ENCODE measurements at places on chromosomes 3 and 15.

GRCh38 chr3:115099986-115100571, 47.0 kb downstream of the ZBTB20 start:
- DNase-seq = peak; percentile 76

GRCh38 chr3:23600167-23600871, 205.4 kb upstream of the UBE2E1 start:
- peak; percentile 83 for DNase-seq

DNA sequence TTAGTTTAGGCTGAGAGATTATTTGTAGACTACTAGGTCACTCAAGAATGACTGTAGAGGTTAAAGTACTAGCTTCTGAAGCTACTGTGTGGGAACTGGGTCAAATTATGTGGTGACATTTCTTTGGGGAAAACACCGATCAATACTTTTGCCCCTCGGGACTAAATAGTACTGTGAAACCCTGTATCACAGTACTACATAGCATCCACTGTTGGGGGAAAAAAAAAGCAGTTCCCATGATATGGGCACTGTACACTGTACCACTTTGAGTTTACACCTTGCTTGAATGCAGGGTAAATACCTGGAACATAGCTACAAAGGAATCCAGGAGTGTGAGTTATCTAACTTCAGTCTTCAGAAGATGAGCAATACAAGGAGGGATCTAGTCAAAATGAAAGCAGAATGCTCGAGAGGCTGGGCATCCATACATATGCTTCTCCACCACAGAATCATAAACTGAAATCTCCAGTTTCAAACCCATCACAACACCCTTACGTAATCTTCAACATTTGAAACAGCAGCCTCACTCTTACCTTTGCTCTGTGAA, 311.4 kb downstream of the UNC13C start:
- no peak for DNase-seq

DNA sequence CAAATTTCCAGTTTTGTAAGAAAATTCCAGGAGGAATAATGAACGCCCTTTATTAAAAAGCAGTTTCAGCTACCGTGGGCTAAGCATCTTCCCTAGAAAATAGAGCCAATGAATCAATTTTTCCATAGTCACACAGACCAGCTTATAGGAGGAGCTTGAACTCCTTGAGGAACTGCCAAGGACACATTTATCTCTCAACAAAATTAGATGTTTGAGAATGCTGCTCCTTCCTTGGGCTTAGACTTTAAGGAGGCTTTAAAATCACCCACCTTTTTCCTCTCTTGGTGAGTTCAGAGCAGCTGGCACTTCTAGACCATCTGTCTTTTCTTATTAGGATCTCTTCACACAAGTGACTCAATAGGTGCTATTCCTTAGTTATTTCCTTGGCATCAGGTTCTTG, 588.0 kb downstream of the SQOR start:
- DNase-seq = no peak

DNA sequence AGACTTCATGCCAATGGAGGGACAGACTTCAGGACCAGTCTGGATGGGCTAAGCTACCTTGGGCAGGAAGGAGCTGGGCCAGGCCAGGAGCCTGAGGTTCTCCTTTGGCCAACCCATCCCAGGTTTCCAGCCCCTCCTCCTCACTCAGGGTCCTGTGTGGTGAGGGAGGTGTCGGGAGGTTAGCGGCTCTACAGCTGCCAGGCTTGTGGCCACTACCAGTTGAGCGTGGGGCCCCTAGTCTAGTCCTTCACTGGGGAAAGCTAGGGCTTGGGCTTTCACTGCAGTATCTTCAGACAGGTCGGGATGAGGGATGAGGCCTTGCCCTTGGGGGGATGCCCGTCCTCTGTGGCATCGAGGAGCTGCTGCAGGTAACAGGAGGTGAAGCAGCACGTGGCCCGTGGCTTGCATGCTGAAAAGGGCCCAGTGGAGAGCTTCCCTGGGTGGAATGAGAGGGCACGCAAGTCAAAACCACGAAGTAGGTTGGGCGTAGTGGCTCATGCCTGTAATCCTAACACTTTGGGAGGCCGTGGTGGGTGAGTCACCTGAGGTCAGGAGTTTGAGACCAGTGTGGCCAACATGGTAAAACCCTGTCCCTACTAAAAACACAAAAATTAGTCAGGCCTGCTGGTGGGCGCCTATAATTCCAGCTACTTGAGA, 8.5 kb upstream of the FANCD2 start:
- DNase-seq = peak; percentile 86

DNA sequence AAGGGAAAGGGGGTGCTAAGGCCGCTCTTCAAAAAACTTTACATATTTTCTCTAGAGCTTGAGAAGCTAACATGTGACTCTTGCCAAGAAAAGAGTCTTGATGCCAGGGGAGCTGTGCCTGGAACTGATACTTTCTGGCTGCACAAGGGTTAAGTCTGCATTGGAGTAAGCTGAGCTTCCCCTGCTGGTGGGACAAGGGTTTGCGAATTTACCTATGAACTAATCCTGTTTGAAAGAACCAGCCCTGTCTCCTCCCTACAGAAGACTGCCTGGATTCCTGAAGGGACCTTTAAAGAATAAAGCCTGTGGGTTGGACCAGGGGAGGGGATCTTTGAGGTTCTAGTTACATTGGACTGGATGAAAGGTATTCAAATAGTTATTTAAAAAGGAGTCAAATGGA, 58.3 kb upstream of the EPHA3 start:
- DNase-seq = no peak

DNA sequence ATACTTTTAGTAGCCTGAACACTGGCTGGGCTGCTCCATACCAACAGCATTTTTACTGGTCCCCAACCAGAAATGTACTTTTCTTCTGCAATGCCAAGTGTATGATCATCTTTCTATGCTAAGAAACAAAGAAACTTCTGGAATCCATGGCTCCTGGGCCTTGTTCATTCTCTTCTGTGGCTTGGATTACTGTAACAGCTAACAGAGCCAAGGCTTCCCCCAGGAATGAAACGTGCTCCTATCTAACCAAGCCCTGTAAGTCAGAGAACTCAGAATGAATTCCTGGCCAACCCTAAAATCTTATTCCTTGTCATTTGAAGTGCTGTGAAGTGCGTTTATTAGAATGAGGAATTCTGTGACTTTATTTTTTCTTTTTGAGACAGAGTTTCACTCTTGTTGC, 102.9 kb upstream of the RAD18 start:
- DNase-seq = peak; percentile 23

DNA sequence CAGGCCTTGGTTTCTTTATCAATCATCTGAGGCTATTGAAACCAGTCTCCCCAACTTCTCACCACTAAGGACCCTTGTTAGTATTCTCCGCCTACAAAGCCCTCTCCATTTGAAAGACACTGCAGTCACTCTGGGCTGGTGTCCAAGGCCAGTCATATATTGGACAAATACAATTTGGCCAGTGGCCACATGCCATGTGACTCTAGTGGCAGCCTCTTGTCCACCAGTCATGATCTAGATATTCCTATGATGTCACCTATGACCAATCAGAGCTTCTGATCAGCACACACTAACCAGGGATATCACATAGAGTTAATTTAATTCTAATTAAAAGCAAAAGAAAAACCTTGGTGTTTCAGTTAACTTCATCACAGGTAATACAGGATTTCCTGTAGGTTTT, 68.2 kb downstream of the RAB11A start:
- DNase-seq = peak; percentile 13

DNA sequence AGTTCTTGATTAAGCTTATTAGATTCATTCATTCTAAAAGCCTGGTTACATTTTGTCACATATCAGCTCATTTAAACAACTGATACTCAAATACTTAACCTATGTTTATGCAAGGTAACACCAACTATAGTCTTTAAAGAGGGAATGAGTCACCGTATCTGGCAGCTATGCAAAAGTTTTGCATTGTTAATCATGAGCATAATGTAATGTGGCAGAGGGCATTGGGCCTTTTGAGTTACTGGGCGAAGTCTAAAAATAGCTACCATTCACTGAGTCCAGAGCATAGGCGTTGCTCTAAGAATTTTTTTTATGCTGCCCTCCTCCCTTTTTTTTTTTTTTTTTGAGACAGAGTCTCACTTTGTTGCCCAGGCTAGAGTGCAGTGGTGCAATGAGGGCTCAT, 277.7 kb upstream of the ZNF717 start:
- DNase-seq = peak; percentile 31

GRCh38 chr15:97386940-97387339, 573.6 kb upstream of the ARRDC4 start:
- DNase-seq = no peak

DNA sequence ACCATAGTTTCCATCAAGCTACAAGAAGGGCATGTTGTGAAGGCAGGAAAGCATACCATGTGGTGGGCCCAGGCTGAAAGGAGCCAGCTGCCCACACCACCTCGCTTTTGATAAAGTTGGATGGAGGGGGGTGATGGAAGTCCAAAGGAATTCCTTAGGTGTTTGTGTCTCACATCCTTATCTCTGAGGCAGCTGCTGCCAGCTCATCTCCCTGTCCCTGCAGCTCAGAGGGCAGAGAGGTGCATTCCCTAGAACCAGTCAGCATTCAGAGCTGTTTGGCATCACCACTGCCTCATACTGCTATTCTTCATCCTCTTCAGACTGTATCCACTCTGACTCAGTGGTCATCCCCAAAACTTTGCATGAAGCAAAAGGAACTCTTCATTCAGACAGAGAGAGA, 141.5 kb upstream of the BFSP2 start:
- no peak for DNase-seq

GRCh38 chr3:102104033-102104432, 254.7 kb downstream of the NFKBIZ start:
- peak; percentile 49 for DNase-seq

DNA sequence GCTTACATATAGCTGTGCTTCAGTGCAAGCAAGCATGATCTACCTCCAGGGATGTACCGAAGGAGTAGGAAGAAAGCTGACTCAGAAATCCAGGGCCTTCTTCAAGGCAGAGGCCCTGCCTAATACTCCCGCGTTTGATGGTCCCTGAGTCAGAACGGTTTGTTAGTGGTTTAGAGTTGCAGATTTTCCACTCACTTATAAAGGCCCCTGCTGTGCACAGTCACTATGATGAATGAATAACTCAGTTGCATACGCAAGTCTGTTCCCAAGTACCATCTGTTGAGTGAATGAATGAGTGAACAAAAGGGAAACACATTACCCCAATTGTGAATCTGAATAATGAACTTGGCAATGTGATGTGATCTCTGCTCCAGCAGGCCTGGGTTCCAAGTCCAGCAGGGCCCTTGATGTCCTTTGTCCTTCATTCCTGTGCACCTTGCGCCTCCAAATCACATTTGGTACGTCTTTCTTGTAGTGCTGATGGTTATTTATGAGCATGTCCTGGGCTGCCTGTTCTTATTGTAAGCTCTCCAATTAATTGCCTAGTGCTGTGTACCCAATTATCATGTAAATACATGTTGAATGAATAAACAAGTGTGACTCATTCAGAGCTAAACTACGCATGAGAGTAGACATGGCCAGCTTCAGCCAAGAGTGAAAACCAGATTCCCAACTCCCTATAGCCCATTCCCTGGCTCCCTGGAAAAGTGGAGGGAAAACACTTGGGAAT, 85.3 kb upstream of the LIMD1 start:
- peak; percentile 81 for DNase-seq

GRCh38 chr3:156448300-156448699, 106.6 kb downstream of the SSR3 start:
- DNase-seq = peak; percentile 46

GRCh38 chr3:158768361-158768787, 33.5 kb upstream of the MFSD1 start:
- DNase-seq = peak; percentile 98

GRCh38 chr3:77038468-77038929, 1.4 kb upstream of the ROBO2 start:
- peak; percentile 69 for DNase-seq

DNA sequence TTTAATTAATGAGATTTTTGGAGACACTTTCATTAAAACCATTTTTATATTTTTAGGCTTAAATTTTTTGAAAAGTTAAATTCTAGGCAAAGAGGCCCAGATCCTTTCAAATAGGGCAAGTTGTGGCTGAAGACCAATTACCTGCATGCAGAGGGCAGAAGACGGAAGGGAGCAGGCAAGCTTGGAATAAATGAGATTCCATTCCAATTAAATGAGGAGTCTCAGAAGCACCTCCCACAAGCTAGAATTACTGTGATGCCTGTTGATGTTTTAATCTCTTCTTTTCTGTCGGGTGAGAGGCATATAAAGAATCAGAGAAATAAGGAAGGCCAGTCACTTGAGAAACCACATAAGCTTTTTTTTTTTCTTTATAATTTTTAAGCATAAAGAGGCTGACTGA, 46.8 kb downstream of the KBTBD8 start:
- DNase-seq = no peak

DNA sequence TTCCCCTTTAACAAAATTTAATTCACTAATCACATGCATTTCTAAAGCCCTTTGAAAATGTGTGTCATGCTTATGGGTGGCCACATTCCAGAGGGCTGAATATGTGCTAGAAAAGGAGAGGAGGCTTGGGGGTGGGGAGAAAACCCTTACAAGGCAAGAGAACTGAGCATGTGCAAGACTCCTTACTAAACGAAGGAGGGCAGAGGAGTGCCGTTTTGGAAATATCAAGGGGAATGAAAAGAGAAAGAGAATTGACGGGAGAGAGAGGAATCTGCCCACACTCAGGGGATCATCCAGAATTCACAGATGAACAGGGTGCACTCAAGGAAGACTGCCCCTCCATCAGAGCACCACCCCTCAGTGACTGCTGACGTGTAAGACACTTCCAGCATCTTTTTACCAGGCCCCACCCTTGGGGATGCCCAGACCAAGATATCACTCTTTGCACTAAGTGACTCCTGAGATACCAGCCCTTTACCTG, 37.9 kb upstream of the TSC22D2 start:
- peak; percentile 94 for DNase-seq

DNA sequence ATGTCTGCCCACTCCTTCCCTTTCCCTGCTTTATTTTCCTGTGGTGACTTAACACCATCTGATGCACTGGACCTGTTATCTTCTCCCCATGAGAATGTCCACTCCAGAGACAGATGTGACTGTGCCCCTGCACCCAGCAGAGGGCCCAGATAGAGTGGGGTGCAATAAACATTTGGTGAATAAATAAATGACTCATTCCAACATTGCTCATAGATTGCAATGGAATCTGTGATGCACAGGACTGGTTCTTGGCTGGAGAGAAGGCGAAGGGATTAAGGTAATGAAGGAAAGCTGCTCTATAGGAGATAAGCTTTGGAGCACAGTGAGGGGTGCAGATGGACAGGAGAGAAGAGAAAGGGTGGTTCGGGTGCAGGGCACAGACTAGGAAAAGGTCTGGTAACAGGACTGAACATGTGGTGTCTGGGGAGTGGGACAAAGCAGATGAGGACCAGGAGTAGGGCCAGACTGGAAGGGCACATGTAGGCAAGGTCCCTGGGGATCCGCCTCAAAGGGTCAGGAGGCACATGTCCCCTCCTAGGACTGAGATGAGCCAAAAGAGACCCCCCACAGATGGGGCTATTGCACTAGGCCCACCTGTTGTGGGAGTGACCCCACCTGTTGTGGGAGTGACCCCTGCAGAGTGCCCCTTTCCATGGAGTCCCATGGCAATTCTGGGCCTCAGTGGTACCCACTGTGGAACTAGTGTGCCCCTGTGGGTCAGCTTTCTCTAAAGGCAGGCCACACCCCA, 17.5 kb upstream of the POC1A start:
- no peak for DNase-seq

GRCh38 chr3:15042936-15043335, 22.2 kb downstream of the MRPS25 start:
- no peak for DNase-seq

Measured in myocyte (in vitro differentiated cells).